HuH-7.5 (cell line): ENCODE measurements at places on chromosomes 6 and 20.

DNA sequence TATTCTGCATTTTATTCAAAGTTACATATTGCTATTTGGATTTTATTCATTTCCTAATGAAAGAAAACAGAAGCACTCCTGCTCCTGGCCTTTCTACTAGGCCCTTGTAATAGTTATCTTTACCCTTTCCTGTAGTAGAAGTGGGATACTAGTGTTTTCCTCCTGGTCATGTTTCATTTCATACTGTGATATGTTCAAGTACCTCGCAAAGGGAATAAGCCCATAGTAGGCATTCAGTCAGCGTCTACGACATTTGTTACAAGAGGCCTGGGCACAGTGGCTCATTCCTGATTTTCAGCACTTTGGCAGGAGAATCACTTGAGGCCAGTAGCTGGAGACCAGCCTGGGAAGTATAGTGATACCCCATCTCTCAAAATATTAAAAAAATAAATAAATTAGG, 154.1 kb downstream of the ARID1B start:
- no peak for DNase-seq

DNA sequence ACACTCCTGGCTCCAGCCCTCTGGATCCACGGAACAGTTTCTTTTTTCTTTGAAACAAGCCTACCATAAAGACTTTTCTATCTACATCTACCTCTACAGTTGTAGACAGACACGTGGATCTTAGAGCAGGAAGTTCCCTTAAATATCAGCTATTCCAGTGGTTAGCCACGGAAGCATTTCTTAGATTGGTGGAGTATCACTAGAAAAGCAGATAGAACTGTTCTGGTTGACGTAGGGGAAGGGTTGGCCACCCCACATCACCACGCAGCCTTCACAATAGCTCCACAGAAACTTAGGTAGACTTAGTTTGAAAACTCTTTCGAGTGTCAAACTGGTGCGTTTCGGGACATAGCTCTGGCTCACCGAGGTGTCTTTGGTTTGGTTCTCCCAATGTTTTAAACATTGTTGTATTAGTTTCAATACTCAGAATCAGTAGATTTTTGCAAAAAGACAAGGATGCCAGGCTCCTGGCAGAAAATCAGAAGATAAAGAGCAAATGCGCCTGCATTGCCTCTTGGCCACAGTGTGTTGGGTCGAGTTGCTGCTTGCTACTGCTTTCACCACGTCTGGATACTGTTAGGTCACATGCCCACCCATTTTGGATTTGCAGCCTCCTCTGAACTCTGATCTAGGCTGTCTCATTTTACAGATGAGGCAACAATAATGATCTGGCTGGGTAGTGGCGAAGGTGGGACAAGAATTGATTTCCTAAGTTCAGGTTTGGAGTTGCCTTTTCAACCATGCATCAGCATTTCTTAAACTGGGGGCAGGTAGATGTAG, 71.5 kb upstream of the DTNBP1 start:
- DNase-seq: no peak

- DNase-seq: no peak
Observed at GRCh38 chr6:22838345-22838744, 269.0 kb downstream of the HDGFL1 start.

GRCh38 chr6:2429460-2429859, 184.1 kb upstream of the GMDS start:
- no peak for DNase-seq

DNA sequence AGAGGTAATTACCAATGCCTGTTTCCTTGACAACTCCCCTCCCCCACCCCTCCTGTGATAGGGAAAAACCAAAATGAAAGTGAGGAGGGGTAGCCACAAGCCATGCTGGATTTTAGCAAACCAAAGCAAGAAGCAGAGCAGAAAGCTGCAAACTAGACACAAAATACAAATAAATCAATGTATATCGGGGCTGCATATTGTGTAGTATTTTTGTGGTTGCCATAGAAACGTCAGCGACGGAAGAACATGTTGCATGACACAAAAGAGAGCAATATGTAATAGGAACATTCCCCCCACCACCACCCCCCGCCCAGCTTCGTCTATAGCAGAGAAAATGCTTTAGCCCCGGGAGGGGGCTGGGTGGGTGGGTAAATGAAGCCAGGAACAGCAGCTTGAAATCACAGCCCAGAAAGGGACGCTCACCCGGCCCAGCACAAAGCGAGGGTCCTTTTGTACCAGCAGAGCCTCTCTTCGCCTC, 548 bp downstream of the AGPAT4 start:
- no peak for DNase-seq

DNA sequence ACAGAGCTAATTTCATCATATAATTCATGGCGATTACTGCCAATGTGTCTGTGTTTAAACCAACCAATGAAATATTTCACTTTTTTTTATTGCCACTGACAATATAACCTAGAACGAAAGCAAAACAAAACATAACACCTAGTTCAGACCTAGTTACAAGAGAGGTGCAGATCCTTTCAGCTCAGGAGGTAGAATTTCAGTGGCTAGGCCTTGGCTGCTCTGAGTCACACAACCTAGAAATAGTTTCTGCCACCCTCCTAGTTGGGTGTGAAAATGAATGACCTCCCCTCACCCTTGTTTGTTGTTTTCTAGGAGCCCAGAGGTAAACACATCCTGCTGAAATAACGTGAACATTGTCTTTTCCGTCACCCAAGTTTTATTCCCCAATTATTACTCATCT, 356.3 kb downstream of the HTR1B start:
- DNase-seq: no peak
